ENCODE measurements at places on chromosomes 6 and 20.
A peak's percentile ranks its signal among the peaks of the same experiment; 100 is the strongest.

DNA sequence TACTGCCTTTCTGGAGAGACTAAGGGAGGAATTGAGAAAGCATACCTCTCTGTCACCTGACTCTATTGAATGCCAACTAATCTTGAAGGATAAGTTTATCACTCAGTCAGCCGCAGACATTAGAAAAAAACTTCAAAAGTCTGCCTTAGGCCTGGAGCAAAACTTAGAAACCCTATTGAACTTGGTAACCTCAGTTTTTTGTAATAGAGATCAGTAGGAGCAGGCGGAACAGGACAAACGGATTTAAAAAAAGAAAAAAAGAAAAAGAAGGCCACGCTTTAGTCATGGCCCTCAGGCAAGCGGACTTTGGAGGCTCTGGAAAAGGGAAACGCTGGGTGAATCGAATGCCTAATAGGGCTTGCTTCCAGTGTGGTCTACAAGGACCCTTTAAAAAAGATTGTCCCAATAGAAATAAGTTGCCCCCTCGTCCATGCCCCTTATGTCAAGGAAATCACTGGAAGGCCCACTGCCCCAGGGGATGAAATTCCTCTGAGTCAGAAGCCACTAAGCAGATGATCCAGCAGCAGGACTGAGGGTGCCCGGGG is 43.1 kb upstream of the RNF182 start:
- no peak for DNase-seq

GRCh38 chr6:129818251-129818650 is 42.9 kb downstream of the TMEM244 start:
- no peak for DNase-seq

DNA sequence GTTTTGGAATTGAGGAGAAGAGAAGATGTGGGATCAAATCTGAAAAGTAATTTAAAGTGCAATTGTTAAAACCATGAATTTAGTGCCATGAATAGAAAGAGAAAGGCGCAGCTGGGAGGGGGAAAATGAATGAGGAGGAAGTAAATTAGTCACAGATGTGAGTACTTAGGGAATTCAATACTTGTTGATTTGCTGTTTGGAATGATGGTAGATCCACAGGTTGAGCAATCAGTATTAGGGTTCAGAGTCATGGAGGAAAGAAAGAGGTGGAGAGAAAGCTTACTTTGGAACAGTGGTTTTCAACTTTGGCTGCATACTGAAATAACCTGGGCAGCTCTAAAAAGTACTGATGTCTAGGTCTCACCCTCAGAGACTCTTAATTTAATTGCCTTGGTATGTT is 229.7 kb upstream of the ASCC3 start:
- no peak for DNase-seq

GRCh38 chr6:39816747-39817146 is 24.6 kb downstream of the DAAM2 start:
- DNase-seq = no peak

GRCh38 chr6:109024784-109025183 is 69.9 kb downstream of the SESN1 start:
- no peak for DNase-seq

DNA sequence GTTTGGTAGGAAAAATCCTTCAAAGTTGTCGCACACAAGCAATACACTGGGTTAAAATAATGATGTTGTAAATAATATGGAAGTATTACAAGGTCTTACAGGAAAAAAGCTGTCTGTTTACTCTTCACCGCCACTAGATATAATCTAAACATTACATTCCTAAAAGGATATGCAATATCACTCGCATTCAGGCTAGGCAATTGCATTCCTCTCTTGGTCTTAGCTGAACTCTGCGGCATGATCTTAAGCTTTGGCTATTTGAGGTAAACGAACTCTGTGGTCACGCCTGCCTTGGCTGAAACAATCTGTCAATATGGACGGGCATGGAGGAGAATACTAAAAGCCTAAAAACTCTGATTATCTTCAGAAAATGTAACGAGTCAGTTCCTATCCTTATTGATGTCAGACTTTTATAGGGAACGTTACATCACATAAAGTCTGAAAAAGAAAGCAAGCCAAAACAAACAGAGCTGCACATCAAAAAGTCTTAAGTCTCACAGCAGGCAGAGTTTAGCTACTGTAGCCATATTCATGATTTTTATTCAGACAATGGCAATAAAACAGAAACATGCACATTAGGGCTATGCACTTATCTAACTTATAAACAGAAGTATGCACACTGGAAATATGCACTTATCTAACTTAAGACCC is 30.8 kb upstream of the FILIP1 start:
- DNase-seq = no peak

- no peak for DNase-seq
These were observed 2.0 kb downstream of the ACSS1 start for GRCh38 chr20:25055711-25056495.

GRCh38 chr6:138586638-138587037 is 87.3 kb upstream of the NHSL1 start:
- DNase-seq = no peak

DNA sequence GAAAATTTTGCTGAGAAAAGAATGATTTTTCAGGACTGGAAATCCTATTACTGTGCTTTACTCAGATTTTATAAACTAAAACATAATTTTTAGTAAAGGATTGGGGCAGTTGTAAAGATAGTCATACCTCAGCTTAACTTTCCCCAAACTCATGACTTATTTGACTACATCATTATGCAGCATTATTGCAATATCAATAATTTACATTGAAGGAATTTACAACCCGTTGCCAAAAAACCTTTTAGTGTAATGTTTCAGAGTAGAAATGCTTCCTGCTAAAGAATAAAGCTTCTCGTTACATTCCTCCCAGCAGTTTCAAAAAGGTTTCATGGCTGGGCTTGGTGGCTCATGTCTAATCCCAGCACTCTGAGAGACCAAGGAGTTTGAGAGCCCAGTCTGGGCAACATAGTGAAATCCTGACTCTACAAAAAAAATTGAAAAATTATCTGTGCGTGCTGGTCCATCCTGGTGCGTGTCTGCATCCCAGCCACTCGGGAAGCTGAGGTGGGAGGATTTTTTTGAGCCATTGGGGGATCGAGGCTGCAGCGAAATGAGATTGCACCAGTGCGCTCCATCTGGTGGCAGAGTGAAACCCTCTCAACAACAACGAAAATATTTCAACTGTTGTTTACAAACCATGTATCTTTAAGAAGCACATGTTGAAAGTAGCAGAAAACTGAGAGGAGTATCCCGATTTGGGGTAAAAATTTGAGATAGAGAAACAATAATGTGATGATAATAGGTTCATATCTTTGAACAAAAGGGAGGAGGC is 4.4 kb downstream of the AMD1 start:
- peak; percentile 20 for DNase-seq
